ENCODE measurements at places on chromosomes 1 and 21.

DNA sequence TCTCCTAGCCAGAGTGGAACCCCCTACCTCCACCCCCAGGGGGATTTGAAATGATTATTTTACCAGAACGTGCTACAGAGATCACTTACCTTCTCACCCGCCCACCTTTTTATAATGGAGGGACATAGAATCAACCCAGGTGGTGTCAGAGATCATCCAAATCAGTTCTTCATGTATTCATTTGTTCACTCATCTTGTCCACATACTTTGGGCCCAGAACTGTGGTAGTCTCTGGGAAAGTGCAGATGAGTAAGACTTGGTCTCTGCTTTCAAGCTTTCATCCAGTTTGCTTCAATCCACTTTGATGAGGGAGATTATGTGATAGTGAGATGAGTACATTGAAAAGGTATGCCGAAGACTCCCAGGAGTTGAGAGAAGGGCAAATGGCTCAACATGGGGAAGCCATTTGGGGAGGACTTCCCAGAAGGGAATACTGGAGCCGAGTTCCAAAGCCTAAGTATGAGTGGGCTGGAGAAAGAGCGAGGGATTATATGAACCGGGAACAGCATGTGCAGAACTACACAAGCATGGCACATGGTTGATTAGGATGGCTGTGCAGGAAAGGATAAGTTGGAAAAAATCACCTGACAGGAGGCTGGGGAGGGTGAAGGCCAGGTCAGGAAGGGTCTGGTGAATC, 1.9 kb downstream of the FGGY start:
- DNase-seq = no peak

DNA sequence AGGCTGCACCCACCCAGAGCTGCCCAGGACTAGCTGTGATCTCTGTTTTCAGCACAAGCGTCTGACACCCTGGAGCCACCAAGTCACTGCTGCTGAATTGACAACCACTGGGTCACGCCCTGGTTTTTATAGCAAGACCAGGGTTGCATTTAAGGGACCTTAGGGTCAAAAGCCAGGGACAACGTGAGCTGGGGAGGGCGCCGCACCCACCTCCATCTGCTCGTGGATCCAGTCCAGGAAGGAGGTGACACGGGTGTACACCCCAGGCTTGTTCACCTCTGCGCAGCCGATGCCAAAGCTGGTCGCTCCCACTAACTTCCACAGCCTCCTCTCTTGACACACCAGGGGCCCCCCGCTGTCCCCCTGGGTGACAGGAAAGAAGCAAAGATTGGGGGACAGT, 9.2 kb upstream of the TFF1 start:
- DNase-seq = no peak

DNA sequence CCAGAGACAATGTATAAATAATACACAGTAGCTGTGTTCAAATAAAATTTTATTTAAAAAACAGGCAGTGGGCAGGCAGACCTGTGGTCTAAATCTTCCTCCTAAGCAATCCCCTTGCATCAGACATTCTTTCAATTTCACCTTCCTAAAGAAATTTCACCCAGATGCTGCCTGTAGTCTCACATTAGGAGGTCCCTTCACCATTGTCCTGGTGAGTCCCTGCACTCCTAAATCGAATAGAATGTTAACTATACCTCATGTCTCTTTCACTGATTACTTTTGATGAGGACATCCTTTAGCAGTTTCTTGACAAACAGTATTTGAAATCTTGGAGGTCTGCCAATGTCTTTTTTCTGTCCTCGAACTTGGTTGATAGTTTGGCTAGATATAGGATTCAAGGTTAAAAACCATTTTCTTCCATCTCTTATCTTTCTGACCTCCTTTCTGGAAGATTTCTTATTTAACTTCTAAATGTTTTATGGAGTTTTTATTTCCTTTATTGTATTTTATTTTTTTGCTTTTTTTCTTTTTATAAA, 77.5 kb downstream of the LPGAT1 start:
- no peak for DNase-seq

GRCh38 chr1:109877317-109877771, 33.3 kb upstream of the CSF1 start:
- peak; percentile 92 for DNase-seq

DNA sequence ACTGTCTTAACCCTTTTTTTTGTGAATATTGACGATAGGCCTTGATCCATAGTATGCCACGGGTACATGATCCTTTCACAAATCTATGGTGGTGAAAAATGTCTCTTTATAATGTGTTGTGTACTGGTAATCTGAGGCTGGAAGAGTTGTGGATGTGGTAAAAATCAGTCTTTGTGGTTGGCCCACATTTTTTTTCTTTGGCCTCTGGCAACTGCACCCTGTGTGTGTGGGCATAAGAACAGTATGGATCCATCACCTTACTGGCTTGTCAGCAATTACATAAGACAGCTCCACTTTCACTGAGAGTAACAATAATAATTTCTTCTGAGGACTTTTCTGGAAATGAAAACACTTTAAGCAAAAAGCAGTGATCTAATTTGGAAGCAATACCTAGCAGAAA, 101.6 kb downstream of the GABPA start:
- DNase-seq = no peak

GRCh38 chr1:6041432-6042062, 4.1 kb upstream of the KCNAB2 start:
- DNase-seq = no peak

- DNase-seq = no peak
These were observed 1.8 kb upstream of the FCRL6 start for GRCh38 chr1:159800177-159800930.

GRCh38 chr1:157819896-157820295, at the start of gene FCRL1:
TSS of gene FCRL1 (minus strand) at chr1:157820120. CDS start at chr1:157820037, 83 bp downstream.
- DNase-seq = no peak

GRCh38 chr1:223289621-223290020, 74.4 kb downstream of the SUSD4 start:
- DNase-seq = no peak

GRCh38 chr1:199808110-199808870, 219.2 kb upstream of the NR5A2 start:
- DNase-seq = no peak

GRCh38 chr1:63612564-63612963, 19.4 kb downstream of the PGM1 start:
- DNase-seq = no peak

DNA sequence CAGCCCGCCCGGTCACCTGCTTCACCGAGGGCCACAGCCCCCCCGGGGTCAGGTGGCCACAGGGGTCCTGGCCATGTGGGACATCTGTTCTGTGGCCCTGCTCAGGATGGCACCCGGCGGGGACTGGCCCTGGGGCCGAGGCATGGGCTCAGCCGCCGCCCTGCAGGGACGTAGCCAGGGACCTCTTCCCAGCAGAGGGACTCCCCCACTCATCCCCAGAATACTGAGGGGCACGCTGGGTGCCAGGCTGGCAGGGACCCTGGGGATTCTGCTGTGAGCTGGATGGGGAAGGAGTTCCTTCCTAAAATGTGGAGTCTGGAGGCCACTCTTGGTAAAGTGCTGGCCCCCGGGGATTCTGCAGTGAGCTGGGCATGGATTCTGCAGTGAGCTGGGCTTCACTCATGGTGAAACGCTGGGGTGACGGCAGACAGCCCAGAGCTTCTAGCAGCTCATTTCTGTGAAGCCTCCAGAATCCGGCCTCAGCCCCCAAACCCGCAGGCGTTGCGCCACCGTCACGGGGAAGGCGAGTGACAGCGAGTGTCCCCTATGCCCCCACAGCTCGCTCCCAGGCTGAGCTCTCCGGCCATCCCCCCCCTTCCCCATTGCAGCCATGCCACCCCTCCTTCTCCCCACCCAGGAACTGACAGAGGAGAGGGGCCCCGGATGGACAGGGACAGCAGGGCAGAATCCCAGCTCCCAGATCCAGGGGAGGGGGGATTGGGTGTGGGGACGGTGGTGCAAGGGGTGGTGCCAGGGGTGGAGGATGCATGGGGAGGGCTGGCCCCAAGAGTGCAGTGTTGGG, 1.4 kb downstream of the ITGB2 start:
- DNase-seq = no peak

DNA sequence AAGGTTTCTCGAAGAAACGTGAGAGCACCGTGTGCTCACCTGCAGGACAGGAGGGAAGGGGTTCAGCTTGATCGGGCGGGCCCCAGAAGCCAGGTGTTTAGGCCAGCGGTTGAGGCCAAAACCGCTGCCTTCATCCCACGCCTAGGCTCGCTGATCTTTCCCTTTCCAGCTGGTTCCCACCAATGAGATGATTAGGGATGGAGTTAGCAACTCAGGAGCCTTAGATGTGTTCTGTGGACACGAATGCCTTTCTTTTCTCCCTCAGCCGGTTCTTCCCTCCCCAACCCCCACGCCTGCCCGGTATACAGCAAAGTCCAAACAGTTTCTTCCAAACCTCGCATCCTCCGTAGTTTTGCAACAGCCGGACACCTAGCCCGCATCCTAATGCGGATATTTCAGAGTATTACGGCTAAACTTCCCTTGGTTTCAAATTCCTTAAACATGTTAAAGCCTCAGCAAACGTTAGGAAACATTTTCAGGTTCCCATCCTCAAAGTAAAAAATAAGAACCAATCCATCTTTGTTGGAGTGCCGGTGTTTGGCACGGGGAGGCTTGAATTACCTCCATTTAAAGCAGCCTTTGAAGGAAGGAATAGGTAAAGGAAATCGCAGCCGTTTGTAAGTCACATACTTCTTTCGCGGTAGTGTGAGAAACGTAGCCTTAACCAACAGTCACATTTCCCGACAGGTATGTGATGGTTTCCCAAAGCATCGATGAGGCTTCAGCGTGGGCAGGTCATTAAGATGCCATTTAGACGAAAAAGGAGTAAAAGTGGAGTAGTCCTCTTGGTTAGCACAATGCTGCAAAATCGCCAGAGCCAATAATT, 1.1 kb downstream of the LRRC8C start:
- peak; percentile 26 for DNase-seq

GRCh38 chr1:220791956-220792355, 5.2 kb downstream of the MTARC1 start:
- DNase-seq = no peak

DNA sequence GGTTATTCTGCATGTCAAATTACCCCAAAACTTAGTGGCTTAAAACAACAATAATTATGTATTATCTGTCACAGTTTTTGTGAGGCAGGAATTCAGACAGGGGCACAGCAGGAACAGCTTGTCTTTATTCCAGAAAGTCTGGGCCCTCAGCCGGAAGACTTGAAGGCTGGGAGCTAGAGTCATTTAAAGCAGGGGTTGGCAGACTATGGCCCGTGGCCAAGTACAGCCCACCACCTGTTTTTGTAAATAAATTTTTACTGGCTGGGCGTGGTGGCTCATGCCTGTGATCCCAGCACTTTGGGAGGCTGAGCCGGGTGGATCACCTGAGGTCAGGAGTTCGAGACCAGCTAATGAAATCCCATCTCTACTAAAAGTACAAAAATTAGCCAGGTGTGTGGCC, 39.6 kb upstream of the KDM4A start:
- no peak for DNase-seq

- no peak for DNase-seq
These were observed 23.6 kb downstream of the DISP3 start for GRCh38 chr1:11502516-11502915.

GRCh38 chr1:223802032-223802431, 43.7 kb downstream of the TP53BP2 start:
- no peak for DNase-seq

DNA sequence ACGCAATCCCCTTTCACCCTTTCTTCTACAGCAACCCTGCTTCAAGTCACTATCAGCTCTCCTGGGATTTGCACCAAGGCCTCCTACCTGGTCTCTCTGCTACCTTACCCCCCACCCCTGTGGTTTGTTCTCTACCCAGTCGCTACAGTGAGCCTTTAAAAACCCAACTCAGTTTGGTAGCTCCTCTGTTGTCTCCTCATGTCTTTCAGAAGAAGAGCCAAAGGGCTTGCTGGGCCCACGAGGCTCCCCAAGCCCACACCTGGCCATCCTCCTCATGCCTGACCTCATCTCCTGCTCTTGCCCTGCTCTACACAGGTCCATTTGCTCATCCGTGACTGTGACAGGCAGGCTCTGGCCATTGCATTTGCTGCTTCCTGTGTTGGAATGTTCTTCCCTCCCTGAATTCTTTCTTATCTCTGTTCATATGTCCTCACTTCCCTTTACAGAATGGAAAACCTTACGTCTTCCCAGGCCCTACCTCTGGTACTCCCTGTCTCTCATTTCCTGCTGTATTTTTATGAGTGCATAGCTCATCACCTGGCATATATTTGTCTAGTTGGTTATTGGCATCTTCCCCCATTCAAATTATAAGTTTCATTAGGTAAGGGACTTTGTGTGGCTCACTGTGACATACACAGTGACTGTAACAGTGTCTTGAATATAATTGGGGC, 3.3 kb downstream of the RGS16 start:
- no peak for DNase-seq

- DNase-seq = no peak
These were observed 10.8 kb downstream of the AGT start for GRCh38 chr1:230702934-230703678.

DNA sequence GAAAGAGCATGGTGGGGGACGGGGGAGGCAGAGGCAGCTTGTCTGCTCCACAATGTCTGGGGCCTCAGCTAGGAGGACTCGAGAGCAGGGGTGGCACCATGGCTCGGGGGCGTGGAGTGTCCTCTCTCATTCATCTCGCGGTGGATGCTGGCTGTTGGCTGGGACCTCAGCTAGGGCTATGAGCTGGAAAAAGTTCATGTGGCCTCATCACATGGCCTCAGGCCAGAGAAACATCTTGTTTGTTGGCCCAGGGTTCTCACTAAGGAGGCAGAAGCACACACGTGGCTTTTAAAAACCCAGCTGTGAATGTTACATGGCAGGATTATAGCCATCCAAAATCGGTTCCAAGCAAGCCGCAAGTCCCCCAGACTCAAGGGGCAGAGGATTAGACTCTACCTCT, 6.2 kb upstream of the CENPS start:
- no peak for DNase-seq

DNA sequence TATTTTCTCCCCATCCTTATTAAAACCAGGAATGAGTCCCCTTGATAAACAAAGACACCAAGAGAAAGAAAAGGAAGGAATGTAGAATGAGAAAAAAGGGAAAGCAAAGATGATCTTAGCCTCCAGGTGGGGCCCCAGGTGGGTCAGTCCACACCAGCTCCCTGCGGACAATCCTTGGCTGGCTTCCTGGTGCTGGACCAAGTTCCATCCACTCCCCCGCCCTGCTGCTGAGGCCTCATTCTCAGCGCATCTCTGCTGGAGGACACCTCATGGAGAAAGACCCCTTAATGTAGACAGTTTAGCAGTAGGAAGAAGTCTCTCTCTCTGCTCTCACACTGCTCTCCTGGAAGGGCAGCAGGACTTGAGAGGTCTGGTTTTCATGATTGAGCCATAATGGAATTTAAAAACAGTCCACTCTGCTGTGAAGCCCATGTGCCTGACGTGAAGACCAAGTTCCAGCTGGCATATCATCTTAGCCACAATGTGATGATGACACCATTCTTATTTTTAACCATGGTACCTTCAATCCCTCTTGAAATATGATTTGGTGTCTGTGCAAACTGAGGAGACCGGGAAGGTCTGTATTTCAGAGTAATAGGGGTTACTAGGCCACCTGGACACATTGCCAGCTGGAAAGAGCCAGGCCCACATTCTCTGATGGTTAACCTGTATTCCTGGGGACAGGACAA, 83.1 kb downstream of the WLS start:
- no peak for DNase-seq
